Right ventricle myocardium superior (tissue), 1 donor: ENCODE measurements at places on chromosomes 2 and 18. TPM values are rescaled to one million over a fixed set of nuclear protein-coding genes. Genes with fewer than 3 reads are reported as not detected.

The UCN gene
- 0.59 TPM for total RNA-seq

The FBXO41 gene
- total RNA-seq = 0.51 TPM

The COX5B gene
- total RNA-seq = 1,337 TPM

The RIT2 gene
- not detected for total RNA-seq

The GPC1 gene
- 154 TPM for total RNA-seq

The EPB41L3 gene
- total RNA-seq = 6.8 TPM

The SERPINB12 gene
- total RNA-seq = not detected

The OSBPL1A gene
- 79.9 TPM for total RNA-seq

The WIPF1 gene
- 16.3 TPM for total RNA-seq

The IL1R2 gene
- total RNA-seq = 1.4 TPM

The TLX2 gene
- total RNA-seq = not detected

The GATA6 gene
- 56.0 TPM for total RNA-seq

The ICA1L gene
- 5.1 TPM for total RNA-seq

The INHA gene
- total RNA-seq = 2.6 TPM

The NTSR2 gene
- total RNA-seq = 0.19 TPM

The HADHA gene
- total RNA-seq = 766 TPM

The UGT1A8 gene
- total RNA-seq = not detected

The NCKAP5 gene
- 7.9 TPM for total RNA-seq

The HNMT gene
- 12.7 TPM for total RNA-seq

The PRKAG3 gene
- not detected for total RNA-seq

The DSC1 gene
- 4.6 TPM for total RNA-seq

The CYP26B1 gene
- 4.4 TPM for total RNA-seq

The LYG2 gene
- not detected for total RNA-seq

The C2orf78 gene
- total RNA-seq = not detected

The IHH gene
- not detected for total RNA-seq

The CHRND gene
- total RNA-seq = not detected

The GAL3ST2 gene
- not detected for total RNA-seq

The RNU2-63P gene
- not detected for total RNA-seq

The NAT8 gene
- total RNA-seq = not detected

The CAVIN2 gene
- total RNA-seq = 104 TPM

The TRIM43 gene
- total RNA-seq = not detected

The EGR4 gene
- total RNA-seq = not detected

The TMEFF2 gene
- 0.19 TPM for total RNA-seq

The NT5DC4 gene
- not detected for total RNA-seq

The ANKRD30B gene
- total RNA-seq = not detected

The DYNC2LI1 gene
- total RNA-seq = 5.4 TPM
